Activated naive CD4-positive, alpha-beta T cell (primary cell): ENCODE measurements at places on chromosomes 2 and 18.

DNA sequence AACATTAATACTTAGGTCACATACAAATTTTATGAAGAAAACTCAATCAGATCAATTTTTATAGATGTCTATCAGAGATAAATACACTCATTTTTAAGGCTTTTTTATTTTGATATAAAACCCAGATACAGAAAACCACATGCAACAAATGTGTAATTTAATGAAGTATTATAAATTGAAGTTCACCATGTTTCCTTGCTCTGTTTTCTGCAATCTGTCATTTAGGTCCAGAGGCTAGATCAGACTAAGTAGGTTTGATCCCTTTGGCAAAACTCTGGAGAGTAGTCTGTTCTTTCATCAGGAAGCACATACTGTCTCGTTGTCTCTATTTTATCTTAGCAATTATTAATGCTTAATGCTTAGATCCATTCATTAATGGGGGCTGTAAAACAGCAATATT lies 841.6 kb downstream of the MBD2 start:
- no peak for DNase-seq

DNA sequence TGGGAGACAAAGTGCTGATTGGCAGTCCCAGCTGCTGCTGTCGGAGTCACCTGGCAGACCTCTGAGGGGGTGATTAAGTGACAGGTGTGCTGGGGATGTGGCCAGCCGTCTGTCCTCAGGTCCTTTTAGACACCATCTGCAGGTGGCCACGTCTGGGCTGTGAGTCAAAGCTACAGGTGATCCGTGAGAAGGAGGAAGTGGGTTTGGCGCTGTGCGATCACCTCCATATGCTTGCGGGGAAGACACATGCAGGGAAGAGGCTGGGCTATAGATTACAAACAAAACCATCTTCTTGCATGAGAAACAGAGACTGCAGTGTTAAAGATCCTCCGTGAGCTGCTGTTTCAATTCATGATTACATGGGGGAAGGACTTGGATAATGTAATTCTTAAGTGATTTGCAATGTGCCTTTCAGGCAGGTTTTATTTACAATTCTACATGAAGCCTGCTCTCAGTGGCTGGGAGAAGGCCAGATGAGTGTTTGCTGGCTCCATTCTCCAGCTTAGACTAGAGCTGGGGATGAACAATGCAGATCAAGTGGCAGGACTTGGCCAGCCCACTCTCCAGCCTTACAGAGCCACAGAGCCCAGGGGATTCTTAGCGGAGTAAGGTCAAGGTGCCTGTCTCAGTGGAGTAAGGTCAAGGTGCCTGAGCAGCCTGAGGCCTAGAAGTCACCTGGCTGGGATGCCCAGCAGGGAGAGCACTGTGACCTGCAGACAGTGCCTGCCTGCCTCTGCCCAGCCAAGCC lies 87.8 kb downstream of the LYPD1 start:
- DNase-seq = no peak

DNA sequence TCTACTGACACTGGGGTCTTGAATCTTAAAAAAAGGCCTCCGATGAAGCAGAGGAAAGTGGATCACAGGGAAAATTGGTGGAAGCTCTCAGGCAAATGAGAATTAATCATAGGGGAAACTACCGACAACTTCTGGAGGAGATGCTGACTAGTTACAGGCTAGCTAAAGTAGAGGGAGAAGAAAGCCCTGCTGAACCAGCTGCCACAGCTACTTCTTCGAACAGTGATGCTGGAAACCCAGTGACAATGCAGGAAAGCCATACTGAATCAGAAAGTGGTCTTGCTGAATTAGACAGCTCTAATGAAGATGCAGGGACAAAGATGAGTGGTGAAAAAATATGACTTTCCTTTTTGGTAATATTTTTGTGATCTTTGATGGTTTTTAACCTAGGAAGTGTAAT lies 44.9 kb upstream of the SLC3A1 start:
- DNase-seq = no peak

DNA sequence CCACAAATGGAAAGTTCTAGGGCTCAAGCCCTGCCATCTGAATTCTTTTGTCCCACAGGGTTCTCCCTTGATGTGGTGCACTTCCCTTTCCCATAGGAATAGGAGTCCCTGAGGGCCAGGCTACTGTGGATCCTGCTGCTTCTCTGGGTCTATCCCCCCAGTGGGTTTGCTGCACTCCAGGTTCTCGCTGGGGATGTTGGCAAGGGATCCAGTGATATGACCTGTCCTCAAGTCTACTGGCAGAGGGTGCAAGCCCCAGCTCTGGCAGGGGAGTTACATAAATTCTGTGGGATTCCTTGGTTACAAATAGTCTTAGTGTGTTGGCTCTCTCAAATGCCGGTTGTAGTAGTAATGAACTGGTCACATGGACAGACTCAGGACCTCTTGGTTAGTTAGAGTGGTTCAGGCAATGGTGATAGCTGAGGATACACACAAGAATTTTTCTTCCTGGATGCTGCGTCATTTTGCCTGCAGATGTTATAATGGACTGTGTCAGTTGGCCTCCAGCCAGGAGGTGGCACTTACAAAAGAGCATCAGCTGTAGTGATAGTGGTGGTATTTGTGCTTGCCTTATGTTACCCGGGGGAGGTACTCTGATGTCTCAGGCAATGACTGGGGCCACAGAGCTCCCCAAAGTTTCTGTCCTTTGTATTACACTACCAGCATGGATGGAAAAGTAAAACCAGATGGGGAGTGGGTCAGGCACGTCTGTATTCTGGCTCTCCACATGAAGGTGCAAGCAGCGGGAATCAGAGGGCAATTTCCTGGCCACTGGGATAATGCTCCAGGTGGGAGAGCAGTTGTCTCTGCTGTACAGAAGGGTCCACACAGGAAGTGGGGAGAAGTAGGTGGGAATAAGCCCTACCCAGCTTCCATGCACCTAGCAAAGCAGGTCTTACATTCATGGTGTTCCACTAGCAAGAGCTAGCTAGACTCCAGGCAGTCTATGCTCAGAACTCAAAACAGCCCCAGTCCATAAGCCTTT lies 267.9 kb downstream of the SOX11 start:
- no peak for DNase-seq

GRCh38 chr2:69844560-69844959 lies 15.1 kb downstream of the GMCL1 start:
- DNase-seq = no peak

DNA sequence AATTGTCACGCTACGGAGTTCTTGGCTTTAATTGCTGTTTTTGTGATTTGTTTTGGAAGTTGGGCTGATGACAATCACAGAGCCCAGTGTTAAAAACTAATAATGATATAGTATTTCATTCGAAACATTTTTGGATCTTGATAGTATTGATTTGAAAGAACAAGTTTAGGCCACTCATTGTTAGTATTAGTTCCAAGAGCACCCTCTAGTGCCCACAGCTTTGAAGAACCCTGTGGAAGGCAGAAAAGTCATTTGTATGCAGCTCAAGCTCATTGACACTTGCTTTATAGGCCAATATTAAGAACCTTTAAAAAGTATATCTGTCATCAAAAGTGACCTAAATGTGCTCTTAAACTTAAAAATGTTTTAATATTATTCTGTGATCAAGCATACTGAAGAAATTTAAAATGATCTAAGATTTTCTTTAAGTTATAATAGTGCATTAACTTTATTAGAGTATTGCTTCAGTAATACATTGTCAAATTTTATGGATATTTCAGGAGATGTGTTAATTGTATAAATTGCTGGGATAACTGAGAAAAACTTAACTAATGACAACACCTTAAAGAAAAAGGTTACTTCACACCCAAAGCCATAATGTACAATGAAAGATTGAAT lies 191.0 kb downstream of the GRB14 start:
- no peak for DNase-seq

DNA sequence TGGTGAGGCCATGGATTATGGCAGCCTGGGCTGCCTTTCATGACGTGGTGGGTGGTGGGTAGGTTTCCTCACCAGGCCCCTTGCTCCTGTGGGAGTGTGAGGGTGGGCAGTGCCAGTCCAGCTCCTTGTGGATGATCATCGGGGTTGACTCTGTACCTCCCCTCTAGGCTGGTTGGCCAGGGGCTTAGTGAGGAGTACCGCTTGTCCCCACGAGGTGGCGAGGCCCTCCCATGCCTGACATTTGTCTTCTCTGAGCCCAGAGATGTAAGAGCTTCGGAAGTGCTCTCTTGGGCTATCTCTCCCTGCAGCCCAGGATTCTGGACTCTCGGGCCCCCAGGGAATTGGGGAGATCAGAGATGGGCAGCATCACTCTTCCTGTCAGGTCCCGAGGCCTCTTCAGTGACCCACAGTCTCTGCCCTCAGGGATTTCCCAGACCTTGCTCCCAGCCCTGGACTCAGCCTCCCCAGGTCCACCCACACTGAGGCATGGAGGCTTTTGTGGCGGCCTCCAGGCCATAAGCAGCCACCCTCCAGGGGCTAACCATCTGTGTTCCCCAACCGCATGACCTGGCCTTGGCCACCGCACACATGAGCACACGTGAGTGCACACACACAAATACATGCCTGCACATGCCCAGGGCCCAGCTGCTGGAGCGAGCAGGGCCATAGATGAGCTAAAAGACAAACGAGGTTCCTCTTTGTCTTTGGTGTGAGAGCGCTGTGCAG lies 6.5 kb downstream of the SPR start:
- no peak for DNase-seq

DNA sequence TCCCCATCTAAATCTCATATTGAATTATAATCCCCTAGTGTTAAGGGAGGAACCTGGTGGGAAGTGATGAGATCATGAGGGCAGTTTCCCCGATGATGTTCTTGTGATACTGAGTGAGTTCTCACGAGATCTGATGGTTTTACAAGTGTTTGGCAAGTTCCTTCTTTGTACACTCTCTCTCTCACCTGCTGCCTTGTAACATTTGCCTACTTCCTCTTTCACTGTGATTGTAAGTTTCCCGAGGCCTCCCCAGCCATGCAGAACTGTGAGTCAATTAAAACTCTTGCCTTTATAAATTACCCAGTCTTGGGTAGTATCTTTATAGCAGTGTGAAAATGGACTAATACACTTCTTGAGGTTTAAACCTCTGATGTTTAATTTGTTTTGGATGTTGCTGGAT lies 177.5 kb downstream of the CD8B2 start:
- no peak for DNase-seq

DNA sequence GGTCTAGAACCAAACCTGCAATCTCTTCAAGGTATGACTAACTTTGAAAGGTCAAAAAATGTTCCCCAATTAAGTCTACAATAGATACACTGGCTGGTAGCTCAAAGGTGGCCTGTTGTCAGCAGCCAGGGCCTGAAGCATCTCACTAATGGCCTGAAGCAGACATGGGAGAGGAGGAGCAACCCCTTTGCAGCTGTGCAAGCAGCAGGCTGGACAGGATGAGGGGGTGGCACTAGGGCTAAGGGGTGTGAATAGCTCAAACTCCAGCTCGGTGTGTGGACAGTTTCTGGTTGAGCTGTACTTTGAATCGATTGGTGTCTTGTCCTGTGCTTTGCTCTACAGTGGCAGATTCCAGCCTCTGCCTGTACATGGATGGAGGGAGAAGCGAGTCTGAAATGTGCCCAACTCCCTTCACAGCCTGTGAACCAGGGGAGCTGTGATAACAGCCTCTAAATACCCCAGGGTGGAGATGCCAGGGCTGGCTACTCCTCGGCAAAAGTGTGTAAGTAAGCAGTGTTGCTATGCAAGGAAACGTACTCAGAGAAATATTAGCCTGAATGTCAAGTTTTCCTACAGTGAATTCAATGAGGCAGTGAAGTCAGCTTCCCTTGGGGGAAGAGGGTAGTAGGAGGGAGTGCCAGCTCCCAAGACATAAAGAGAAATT lies 34.7 kb upstream of the DTNB start:
- DNase-seq = no peak
